ENCODE measurements at places on chromosomes 5 and 9.

GRCh38 chr9:78097541-78097940 is 65.9 kb upstream of the GNAQ start:
- no peak for DNase-seq

DNA sequence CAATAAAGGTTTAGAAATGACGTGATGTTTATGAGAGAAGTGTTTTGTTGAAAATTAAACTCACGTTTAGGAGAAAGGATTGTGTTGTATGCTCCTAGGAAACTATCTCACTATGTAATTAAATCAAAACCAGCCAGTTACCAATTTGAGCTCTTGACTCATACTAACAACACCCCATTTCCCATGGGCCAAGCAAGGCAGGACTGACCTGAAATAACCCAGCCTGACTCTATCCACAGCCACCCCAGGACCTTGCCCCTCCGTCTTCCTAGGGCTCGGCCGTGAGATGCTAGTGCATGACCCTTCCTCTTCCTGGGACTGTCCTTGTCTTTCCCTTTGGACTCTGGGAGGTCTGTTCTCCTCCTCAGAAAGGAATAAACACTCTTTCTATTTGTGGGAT is 16.4 kb downstream of the TLR4 start:
- DNase-seq: no peak

- DNase-seq: no peak
These were observed 28.8 kb upstream of the DMAC1 start for GRCh38 chr9:7828334-7828733.

- DNase-seq: peak; percentile 96
These were observed 218.6 kb downstream of the PIK3R1 start for GRCh38 chr5:68433923-68434879.

DNA sequence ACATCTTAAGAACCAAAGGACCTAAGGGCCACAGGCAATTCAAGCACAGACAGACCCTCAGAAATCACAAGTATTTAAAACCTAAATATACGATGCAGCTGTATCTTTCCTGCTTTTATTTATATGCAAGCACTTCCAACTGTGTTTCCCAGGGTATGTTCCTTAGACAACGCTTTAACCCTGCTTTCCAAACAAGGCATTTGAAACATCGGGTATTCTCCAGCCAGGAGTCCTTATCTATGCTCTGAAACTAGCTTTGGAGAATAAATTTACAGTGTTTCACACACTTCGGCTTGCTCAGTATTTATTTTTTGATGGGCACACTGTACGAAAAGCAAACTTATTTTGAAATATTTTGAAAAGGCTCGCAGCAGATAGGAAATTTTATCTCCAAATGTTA is 13.5 kb downstream of the NR6A1 start:
- DNase-seq: no peak

GRCh38 chr9:4296217-4296616 is 3.7 kb downstream of the GLIS3 start:
- no peak for DNase-seq

DNA sequence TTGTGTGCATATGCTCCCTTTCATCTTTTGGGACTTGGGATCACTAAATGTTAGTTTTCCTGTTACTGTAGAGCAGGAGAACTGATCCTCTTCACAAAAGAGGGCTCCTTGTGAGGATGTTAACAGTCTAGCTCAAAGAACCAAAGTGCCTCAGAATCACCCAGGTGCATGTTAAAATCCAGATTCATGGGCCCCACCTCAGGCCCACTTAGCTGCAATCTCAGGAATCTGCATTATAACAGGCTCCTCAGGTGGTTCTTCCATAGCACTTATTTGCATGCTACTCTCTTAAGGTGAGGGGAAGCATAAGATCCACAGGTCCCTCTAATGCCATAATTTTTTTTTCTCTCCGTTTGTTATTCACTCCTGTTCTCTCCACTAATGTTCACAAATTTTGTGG is 14.8 kb upstream of the MEF2C start:
- no peak for DNase-seq

DNA sequence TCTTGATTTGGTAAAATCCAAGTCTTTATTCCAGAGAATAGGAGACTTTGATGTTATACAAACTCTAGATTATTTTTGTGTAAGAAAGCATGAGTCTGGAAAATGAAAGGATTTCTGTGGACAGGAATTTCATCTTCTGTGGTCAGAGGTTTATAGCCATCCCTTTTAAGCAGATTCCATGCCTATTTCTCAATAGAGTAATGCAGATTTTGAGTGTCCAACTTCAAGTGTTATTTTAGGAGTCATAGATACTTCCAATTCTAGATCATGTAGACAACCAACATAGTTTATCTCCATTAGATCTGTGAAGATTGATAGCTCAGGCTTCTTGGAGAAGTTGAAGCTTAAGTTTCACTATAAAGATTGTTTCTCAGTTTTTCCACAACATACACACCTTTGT is 379.7 kb downstream of the PSAT1 start:
- no peak for DNase-seq

DNA sequence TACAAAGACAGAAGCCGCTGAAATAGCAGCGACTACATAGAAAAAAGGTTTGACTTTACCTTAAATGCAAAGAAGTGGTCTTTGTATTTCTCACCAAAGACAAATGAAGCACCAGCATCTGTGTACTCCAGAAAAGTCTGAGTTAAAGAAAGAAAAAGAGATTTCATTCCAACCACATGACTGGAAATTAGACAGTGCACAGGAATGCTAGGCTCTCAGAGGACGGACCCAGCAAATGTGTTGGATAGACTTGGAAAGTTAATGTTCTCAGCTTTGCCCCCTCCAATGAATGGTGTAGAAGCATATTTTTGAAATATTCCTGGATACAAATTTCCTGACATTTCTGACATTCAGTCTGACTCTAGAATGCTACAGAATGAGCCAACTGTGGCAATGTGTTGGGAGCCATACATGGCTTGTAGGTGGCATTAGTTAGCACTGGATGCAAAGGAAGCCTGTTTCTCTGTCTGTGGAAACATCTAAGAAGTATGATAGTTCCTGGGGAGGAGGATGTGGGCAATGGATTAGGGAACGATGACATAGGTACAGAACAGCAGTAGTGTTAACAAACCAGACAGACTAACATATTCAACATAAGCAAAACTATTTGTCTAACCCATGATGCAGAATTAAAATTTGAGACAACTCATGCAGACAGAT is 43.3 kb downstream of the SLC28A3 start:
- DNase-seq: no peak

DNA sequence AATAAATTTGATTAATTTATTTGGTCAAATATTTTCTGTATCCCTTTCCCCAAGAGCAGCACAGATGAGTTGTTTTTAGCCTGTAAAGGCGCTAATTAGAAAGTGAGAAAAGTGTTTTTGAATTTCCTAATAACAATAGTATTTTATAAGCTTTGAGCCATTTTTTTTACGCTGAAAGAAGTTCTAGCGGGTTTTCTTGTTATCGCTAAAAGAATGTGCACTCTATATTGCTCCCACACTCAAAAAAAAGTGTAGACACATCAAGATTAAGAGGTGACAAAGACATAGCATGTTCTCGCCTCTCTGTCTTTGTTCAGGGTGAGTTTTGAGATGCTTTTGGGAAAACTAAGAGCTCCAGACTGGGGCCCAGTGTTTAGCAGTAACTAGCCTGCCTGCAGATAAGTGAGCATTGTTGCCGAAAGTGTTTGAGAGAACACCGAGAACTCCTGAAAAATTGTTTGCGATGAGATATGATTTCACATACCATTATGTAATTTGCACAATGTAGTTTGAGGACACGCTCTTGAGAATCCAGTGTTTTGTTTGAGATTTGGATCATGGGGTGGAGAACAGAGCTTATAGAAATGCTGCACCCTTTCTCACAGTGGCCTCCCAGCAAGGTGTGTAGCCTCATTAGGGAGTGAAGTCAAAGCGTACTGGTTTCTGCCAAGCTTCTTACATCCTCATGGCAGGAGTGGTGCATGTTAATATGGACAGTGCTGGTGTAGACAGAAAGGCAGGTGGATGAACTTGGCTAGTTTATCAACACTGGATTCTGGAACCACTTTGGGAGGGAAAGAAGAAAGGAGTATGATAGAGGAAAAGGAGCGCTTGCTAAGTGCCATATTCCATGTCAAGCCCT is 1.5 kb downstream of the F2R start:
- DNase-seq: no peak

DNA sequence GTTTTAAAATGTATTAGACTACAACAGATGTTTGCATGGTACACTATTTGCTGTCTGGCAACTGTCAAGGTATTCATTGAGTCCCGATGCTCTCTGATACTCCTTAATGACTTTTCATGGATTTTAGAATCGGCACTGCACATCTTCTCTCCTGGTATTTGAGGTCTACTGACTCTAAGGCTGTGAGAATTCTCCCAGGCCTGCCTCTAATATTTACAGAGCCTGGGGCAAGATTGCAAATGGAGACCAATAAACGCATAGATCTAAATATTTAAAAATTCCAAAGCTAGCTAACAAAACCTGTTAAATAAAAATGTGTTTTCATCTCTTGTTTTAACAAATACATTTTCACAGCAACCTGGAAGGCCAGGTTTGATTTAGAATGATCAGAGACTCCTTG is 291.4 kb upstream of the RFX3 start:
- no peak for DNase-seq
